ENCODE measurements at places on chromosomes 6 and 20.

GRCh38 chr20:53570446-53571276 lies 23.0 kb downstream of the ZNF217 start:
- DNase-seq = no peak

DNA sequence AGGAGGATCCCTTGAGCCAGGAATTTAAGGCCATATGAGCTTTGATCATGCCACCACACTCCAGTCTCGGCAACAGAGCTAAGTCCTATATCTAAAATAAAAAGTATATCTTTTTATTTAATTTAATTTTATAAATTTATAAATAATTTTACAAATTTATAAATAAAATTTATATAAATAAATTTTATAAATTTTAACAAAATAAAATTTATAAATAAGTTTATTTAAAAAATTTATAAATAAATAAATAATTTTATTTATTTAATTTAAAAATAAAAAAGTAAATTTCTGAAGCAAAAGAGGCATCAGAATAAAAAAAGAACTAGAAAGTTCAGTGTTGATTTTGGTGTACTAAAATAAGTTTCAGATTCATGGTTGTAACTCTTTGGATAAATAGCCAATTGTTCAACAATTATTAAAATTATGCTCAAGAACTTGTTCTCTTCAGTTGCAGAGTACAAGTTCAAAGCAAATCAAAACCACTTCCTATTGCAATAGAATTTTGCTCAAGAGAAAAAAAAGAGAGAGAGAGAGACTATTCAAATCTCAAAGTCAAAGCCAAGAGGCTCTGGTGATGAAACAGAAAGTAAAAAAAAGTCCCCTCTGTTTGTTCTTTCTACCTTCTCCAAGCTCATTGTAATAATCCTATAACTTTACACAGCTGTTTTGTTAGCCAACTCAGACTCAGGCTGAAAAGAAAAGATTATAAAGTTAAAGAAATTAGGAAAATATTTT lies 547.5 kb upstream of the ADGRB3 start:
- DNase-seq = no peak

- no peak for DNase-seq
Observed at GRCh38 chr20:46354207-46354555, 45.9 kb upstream of the CDH22 start.

- DNase-seq = no peak
Observed at GRCh38 chr6:158086054-158086503, 82.0 kb downstream of the SERAC1 start.
